ENCODE measurements at places on chromosomes 4 and X.

DNA sequence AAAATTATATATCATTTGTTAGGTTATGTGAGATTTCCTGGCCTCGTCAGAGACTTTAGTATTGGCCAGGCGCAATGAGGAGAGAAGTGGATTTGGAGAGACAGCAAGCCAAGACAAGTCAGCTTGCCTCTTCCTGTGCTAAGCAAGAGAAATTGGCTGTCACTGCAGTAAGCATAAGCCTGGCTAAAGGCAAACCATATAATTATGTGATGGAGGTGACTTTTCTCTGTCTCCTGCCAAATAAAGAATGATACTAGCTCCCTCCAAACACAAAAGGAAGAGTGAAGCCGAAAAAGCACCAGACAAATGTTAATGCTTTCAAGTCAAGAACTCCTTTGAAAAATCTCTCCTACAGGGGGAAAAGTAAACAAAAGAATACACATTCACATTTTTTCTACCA, 2246.0 kb downstream of the ARAP2 start:
- DNase-seq: no peak

DNA sequence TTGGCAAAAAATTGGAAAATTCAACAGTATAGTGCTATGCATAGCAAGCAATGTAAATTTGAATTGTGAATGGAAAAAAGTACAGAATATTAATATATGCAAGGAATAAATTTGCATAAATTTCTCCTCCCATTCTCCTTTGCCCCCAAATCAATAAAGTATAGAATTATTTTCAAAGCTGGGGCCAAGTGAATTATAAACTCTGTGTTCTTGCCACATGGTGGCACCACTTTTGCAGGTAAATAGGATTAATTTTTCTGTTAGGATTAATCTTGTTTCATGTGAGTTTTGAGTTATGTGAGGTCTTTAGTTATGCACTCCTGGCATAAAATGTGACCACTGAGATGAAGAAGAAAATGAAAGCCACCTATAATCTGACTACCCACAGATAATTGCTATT, 19.9 kb downstream of the COPS4 start:
- no peak for DNase-seq

DNA sequence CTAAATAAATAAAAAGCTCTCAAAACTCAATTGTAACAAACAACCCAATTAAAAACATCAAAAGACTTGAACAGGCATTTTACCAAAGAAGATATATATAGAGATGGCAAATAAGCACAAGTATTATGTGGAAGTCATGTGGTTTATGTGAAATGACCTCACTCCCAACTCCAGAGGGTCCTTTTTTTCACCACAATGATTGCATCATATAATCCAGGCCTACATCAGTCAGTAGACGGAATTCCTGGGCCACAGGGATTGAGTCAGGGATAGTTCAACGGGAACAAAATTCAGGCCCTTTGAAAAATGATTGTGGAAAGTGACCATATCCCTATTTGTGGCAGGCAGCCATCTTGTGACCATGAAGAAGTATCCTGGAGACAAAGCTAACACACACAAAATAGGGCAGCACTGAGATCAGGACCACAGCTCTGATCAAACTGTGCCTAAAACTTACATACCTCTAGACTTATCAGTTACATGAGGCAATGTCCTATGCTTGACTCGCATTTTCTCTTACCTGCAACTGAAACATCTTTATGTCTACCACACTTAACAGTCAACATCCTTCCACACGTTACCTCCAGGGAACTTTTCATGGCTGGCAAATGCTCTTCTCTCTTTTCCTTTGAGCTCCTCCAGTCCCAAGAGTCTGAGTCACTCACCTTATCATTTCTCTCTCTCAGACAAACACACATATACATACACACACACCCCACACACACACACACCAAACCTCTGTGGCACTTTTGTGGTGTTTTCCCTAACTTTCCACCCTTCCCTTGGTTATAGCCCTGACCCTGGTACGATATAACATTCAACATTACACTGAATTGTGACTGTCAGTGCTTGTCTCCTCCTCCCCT, 113.5 kb downstream of the PHF8 start:
- DNase-seq: no peak

DNA sequence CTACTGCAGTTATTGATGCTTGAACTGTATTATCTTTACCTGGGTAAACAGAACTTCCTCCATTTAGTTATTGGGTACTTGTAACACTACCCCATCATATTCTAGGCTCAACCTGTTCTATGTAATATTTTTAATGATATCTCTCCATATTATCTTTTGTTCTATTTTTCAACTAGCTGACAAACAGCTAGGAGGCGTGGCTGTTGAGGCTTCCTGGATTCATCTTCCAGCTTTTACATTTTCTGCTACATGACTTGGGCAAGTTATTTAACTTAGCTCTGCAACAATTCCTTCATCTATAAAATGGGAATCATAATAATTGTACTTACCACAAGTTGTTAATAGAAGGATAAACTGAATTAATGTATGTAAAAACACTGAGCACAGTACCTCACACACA, 349.3 kb downstream of the PTTG2 start:
- DNase-seq: no peak

DNA sequence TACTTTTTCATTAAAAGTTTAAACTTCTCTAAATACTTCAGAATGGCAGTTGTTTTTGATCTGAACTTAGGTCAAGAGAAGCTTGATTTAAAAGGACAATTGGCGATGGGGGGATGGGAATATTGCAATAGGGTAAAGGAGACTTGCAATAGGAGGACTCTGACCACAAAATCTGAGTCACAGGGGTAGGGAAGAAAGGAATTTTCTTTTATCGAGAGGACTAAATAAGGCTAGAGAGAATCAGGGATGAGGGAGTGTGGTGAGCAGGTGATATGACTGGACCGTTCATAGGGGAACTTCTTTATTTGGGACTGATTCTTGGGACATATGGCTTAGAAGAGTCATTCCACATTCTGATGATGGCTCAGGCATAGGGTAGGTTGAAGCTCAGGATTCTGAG, 1260.2 kb downstream of the ADGRL3 start:
- DNase-seq: no peak

GRCh38 chrX:13066391-13066790, 22.0 kb upstream of the FAM9C start:
- DNase-seq: no peak

DNA sequence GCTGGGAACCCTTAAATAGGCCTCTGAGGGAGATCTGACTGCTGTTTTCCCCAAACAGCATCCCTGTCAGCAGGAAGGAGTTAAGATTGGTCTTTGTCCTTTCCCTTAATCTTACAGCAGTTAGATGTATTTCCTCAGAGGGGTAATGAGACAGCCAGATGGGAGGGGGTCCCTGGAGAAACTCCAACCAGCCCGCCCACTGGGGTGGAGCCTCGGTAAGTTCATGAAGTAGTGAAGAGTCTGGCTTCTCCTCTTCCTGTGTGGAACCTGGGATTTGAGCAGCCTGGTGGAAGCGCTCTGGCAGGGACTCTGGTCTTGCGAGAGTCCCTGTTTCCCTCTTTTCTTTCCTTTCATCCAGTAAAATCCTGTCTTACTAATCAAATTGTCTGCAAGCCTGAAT, 330.0 kb downstream of the TLL1 start:
- DNase-seq: no peak

DNA sequence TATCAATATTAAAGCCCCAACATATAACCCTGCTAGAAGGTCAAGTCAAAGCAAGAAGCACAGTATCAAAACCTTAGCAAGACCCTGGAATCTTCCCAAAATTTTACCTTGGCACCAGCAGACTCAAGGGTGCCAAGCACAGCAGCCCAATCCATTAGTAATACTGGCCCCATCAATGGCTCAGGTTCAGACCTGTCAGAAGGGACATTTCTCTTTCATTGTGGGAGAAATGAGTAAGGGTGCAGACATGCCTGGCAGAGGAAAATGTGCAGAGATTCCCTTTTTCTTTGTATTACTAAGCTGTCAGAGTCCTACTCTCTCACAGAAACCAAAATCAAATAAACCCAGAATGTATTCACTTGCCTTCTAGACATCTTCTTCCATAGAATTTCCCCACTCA, 203.9 kb downstream of the EVC2 start:
- DNase-seq: no peak
